ENCODE measurements at places on chromosomes 2 and 18.

DNA sequence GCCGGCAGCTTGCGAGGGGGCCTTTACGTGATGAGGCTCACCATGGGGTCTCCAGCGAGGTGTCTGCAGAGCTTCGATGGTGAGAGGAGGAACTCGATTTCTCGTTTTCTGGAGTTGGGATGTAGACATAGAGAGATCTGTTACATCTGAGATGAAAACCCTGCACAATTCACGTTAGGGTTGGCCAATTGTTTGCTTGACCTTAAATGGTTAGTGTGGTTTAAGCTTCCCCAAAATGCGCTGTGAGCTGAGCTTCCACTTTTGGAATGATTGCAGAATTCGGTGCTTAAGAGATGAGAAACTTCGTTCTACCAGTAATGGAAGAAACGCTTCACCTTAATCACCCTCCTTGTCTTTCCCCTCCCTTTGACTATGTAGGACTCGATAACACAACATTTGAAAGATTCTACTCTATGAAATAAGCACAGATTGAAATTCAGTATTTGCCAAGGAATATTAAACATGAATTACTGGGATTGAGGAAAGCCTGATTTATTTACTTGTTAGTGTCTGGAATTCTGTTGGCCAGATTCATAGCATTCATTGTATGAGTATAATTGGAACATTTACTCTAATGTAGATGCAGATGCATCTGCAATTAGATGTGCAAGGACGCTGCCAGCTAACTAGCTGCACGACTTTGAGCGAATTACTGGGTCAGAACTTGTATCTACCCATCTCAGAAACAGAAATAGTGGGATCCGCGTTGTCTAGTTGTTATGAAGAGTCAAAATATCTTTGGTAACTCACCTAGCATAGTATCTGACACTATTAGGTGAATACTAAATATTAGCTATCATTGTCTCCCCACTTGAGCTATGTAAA is 1.6 kb upstream of the KLF7 start:
- DNase-seq, result peak; percentile 30

DNA sequence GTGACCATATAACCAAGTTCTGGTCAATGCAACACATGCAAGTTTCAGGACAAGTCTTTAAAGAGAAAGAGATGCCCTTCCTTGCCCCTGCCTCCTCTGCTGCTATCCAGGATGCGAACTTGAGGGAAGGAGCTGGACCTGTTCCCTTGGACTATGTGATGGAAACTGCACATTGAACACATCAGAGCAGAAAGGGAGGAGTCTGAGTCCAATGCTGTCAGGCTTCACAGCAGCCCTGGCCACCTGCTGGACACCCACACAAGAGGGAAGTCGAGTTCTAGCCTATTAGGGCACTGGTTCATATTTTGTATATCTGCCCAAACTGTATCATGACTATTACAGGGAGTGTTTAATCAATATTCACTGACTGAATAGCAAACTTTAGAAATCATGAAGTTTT is 38.3 kb upstream of the TEX51 start:
- no peak for DNase-seq

DNA sequence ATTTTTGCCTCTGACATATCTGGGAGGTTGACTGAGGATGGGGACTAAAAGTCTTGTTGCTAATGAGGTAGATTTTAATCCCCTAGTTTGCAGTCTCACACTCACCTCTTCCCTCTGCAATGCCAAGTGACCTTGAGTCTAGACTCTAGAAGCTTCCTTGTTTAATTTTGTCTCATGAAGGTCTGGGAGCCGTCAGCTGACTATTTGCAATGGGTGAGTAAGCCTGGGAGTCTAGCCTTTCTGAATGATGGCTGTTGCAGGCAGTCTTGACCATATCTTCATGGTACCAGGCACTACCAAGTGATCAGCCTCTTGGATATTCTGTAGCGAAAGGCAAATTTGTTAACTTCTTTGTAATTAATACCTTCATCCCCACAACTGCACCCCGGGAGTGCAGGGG is 61.2 kb downstream of the ARHGAP15 start:
- DNase-seq, result no peak

GRCh38 chr18:26928670-26929313 is 63.3 kb upstream of the AQP4 start:
- DNase-seq, result no peak

DNA sequence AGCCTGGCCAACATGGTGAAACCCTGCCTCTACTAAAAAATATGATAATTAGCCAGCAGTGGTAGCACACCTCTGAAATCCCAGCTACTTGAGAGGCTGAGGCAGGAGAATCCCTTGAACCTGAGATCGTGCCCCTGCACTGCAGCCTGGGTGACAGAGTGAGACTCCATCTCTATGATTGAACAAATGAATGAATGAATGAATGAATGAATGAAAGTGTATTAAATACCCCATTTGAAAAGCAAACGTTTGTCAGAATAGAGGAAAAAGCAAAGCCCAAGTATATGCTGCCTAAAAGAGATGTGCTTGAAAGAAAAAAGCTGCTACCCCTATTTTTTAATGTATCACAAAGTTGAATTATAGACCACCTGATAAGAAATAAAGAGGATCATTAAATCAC is 89.1 kb upstream of the TTC27 start:
- DNase-seq, result no peak

DNA sequence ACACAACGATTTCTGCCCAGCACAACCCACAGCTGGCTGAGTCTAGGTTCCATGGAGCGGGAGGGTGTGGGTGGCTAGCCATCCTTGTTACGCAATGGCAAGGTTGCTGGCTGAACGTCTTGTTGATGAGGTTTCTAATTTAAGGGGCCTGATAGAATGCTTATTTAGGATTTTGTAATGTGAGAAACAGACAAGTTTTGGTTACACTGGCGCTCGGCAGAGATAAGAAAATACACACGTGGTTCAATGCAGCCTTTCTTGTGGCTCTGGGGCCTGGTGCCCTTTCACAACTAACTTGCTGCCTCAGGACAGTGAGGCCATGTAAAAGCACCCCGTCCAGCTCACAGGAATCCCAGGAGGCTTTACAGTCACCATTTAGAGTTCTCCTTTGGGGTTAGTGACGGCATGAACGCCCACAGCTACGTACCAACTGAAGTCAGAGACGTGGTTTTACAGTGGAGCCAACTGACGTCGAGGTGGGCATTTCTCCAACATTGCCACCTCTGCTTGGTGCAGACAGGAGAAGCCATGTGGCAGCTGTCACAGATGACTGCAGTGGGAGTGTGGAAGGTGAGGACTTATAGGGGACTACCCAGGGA is 29.7 kb upstream of the PIEZO2 start:
- no peak for DNase-seq

DNA sequence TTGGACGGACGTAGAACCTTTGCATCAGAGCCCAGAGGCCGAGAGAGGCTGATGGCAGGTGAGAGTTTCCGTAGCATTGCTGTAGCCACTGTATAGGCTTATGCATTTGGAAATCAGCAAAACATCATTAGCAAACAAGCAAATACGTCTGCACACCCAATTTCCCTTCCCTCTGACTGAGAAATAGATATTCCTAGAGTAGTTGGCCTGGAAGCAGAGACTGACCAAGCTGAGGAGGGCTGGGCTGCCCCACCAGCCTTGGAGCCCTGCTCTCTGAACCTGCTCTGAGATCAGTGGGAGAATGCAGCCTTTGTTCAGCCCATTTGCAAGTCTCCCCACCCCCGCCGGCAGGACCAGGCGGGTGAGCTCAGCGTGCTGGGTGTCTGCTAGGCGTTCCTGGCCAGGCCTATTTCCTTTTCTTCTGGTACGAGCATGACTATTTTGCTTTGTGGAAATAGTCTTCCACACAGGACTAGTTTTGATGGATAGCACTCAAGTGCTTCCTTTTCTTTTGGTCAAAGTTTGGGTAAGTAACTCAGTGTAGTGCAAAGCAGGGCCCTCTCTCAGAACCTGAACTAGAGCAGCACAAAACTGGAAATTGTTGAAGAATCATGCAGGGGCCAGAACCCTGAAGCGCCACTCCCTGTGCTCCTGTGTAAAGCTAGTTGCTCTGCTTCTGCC is 21.9 kb upstream of the RNF149 start:
- peak; percentile 28 for DNase-seq

- DNase-seq, result no peak
Measured at GRCh38 chr2:218021536-218022071, 18.8 kb upstream of the TNS1 start.

DNA sequence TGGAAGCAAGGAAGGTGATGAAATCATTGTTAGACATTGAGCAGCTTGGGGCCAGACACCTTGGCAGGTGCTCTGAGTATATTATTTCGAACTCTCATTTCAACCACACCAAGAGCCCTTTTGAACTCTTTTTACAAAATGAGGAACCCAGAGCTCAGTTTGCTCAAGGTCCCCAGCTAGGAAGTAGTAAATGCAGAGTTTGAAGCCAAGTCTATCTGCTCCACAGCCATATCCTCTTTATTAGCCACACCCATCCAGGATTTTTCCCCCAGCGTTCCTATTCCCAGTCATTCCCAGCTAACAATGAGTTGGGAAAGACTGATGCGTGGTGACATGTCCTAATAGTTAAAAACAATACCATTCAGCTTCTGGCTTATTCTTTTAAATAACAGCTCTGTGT is 40.2 kb downstream of the SEMA4F start:
- no peak for DNase-seq

DNA sequence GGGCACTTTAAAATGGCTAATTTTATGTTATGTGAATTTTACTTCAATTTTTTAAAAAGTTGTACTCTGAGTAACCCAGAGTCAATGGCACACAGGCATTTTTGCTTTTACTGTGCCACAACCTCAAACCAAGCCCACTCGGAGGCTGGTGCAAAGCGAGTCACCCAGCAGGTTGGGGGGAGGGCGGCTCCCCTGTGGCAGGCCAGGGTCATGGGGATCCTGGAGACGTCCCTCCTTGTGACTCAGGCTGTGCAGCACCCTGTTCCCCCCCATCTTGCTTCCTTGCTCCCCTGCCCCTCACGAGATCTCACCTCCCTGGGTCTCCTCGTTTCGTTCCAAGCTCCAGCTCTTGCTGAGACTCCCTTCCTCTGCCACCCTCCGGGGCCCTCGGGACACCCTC is 58.6 kb downstream of the POMC start:
- DNase-seq, result no peak

- DNase-seq, result no peak
Measured at GRCh38 chr2:73076701-73077423, 5.3 kb upstream of the SFXN5 start.

DNA sequence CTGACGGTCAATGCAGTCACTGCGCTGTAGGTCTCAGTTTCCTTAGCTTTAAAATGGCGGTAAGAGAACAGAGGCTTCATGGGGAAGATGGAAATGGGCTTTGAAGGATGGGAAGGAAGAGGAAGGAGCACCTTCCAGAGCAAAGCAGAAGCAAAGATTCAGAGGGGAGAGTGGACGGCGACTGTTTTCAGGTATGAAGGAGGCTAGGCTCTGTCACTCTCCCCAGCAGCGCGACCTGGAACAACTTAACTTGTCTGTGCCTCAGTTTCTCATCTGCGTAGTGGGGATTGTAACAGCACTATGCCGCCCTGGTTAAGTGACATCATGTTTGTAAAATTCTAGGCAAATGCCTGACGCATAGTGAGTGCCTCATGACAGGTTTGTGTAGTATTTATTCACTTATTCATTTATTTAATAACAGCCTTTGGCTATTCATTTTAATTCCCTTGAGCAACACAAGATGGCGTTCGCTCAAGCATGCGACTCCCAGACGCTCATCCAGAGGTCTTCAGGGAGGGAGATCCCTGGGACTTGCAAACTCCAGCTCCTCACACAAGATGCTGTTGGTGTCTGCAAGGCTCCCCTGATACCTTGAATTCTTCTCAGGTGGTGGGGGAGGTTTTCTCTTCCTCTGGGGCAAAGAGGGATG is 336.3 kb downstream of the DYSF start:
- DNase-seq, result no peak

DNA sequence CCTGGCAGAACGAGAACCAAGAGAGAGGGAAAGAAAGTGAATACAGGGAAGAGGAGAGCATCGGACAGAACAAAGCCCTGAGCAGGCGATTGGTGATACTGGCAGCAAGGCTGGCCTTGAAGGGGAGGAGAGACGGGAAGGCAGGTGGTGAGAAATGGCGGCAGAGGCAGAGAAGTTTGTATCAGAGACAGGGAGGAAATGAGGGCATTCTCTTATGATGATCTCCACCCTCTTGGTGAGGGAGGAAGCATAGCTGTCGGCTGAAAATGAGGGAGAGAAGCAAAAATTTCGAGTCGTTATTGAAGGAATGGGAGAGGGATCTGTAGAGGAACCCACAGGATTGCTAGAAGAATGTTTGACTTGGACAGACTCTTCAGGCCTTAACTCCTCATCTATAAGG is 80.6 kb downstream of the CLIP4 start:
- DNase-seq, result no peak

GRCh38 chr2:145626301-145626700 is 1106.4 kb upstream of the ZEB2 start:
- no peak for DNase-seq

DNA sequence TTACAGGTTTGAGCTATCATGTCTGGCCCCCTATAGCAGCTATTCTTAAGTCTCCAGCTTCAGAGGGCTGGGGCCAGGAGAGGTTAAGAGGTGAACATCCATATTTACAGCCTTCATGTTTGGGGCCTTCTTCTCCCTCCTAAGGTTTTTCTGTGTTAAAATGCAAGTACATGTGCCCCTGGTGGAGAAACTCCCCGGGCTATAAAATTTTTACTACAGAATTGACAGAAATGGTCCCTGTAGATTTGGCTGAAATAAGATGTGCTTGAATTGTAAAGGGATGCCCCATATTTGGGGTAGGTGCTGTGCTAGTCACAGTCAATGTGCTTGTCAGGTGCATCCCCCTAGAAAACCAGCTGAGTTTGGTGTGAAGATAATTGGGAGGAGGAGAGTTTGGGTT is 263.3 kb upstream of the CXCR4 start:
- DNase-seq, result no peak

GRCh38 chr18:60191926-60192325 is 180.6 kb downstream of the MC4R start:
- DNase-seq, result no peak

DNA sequence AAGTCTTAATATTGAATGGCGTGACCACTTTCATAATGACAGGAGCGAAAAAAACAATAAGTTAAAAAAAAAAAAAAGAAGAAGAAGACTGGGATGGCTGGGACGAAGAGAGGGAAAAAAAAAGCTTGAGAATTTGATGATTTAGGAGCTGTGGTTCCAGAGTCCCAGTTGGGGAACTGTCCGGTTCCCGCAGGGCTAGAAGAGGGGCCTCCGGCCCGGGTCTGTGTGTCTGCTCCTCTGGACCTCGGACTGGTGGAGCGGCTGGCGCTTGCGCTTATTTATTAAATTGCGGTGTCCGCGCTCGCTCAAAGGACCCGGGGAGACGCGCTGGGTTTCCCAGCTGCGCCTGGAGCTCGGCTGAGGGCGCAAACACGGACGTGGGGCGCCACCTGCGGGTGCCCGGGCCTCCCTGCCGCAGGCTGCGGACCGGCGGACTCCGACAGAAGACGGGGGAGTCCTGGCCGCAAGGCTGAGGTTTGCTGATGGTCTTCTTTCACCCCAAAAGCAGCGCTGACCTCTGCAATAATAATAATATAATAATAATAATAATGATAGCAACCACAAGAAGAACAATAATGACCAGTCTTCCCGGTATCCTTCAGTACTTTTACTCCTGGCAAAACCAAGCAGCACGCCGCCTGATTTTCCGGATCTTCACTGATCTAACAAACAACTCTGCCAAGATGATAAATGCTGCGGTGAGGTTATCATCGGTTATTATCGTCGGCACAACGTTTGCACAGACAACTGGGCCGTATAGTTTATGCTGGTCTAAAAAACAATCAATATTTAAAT is at the start of gene CBLN2:
TSS of gene CBLN2 (minus strand) at position 251 of the 795 bp plus-strand sequence. CDS start 2,182 bp downstream, outside the sequence.
- DNase-seq, result no peak

Data from CD4-positive, alpha-beta T cell treated with Interleukin-10 for 1 hour (primary cell).